ENCODE measurements at places on chromosomes 16 and 17.

- DNase-seq, result no peak
Measured at GRCh38 chr17:32551186-32551955, 64.6 kb downstream of the CDK5R1 start.

DNA sequence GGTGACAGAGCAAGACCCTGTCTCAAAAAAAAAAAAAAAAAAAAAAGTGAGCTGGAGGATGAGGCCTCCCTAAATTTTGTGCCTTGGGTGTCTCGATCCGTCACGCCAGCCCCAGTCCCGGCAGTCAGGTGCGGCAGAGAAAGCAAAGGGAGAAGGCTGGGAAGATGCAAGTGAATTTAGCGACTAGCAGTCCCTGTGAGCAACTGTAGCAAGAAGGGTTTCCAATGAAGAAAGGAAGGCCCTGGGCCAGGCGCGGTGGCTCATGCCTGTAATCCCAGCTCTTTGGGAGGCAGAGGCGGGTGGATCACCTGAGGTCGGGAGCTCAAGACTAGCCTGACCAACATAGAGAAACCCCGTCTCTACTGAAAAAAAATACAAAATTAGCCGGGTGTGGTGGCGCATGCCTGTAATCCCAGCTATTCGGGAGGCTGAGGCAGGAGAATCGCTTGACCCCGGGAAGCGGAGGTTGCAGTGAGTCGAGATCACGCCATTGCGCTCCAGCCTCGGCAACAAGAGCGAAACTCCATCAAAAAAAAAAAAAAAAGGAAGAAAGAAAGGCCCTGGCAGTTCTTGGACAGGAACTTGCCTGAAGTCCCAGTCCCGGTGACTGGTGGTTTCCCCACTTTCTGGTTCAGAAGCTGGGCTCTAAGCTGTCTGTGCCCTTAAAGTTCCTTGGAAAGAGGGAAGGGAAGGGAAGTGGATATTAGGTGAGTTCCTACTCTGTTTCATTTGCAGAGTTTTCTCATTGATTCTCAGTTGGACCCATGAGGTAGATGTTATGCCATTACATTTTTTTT, 1.8 kb upstream of the QPRT start:
- DNase-seq, result no peak

GRCh38 chr17:45311760-45312476, 4.9 kb downstream of the MAP3K14 start:
- DNase-seq, result no peak

GRCh38 chr16:8928467-8928957, 35.2 kb downstream of the USP7 start:
- no peak for DNase-seq

GRCh38 chr17:207775-208174, 26.3 kb upstream of the DOC2B start:
- no peak for DNase-seq

GRCh38 chr16:87542531-87543102, 49.8 kb upstream of the ZCCHC14 start:
- DNase-seq, result no peak

DNA sequence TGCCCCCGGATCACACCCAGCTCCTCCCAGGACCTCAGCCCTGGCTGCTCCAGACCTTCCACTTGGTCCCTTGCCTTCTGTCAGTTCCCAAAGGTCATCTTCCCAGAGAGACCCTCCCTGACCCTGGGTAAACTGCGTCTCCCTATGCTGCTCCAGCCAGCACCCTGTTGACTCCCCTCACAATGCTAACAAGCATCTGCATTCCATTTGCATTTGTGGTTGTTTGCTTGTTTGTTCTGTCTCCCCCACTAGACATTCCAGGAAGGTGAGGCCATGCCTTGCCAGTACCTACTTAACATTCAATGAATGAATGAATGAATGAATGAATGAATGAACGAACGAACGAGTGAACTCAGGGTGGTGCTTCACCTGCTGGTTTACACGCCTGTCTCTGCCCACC, 171.2 kb downstream of the WSCD1 start:
- no peak for DNase-seq

DNA sequence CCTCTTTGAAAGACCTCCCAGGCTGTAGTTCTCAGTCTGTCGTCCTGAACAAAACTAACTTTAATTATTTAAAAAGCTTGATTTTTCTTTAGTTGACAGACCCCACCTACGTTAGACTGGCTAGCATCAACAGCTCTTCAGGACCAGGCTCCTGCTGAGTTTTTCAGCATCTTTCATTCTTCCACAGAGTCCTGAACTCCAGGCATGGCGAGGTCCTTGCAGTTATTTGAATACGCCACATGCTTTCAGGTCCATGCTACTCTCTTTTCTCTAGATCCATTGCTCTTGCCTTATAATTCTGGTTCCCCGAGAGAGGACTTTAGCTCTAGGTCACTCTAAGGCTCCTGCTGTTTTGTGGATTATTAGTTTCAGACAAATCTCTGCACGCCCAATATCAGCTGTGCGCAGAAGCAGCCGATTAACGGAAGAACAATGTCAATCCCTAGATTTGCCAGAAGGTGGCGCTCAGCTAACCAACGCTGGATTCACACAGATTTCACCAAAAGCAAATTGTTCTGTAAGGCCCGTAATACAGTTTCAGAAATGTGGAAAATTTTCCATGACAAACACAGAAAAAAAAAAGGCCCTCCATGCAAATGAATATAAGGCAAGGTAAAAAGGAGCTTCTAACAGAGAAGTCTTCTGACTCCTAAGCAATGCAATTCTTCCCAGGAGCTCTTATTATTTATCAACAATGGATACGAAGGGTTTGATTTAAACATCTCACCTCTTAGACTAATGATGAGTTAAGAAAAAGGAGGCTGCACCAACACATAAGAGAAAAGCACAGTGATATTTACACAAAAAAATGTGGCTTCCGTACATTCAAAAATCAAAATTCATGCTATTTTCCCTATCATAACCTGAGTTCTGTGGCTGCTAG, 33.5 kb upstream of the BCO1 start:
- DNase-seq, result peak; percentile 75

DNA sequence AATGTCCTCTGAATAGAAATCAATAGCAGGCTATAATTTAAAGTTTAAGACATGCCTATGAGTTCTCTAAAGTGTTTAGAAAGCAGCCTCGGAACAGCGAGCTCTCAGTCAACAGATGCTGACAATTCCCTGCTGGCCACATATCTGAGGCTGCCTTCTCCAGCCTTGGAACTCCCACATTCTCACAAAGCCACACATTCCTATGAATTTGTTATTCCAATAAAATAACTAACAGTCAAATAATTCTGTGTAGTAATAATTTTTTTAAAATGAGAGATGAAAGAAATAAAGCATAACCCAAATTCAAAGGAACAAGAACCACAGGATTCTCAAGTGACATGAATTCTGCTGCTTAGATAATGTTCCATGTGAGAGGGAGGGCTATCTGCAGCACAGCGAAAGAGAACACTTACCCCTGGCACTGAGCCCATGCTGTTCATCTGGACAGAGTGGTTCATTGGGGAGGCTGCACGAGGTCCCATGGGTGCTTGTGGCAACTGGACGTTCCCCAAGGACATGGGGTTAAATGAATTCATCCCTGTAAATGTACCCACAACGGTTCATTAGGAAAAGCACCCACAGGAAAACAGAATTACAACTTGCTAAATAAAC, 56.9 kb upstream of the TRAP1 start:
- no peak for DNase-seq

DNA sequence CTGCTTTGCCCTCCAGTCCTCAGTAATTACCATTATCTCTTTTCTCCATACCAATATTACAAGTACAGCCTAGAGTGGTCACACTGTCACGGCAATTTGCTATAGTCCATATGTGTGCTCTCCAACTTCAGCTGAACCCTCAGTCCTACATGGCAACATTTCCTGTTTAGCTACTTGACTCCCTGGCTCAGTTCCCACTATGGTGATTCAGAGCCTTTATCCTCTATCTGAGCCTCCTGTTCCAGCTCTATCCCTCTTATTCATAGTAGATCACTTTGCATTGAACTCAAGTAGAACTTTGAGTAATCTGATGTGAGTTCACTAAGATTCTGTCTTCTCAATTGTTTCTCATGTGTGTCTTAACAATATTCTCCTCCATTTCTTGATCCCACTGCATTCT, 43.7 kb upstream of the GOSR1 start:
- DNase-seq, result peak; percentile 35

GRCh38 chr16:74439685-74440084, 18.4 kb upstream of the CLEC18B start:
- DNase-seq, result no peak

DNA sequence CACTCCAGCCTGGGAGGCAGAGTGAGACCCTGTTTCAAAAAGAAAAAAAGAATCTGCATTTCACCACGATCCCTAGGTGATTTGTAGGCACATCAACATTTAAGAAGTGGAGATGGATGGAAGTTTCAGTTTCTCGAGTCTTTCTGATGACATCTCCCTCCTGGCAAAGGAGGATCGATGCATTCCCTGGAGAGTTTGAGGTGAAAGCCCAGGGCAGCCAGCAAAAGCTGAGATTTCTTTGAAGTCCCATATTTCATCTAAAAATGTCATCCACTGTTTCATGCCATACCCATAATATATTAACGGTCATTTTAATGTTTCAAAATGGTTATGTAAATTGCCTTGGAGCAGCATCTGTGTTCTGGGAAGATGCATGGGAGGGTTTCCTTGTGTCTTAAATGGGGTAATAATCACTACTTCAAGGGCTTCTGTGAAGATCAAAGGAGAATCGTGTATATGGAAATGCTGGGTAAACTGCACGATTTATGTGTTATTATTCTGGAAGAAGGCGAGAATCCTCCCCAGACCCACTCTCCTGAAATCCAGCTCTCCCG, 63.4 kb downstream of the KATNIP start:
- no peak for DNase-seq

- no peak for DNase-seq
Measured at GRCh38 chr16:28473714-28474265, 1.7 kb upstream of the NPIPB7 start.

DNA sequence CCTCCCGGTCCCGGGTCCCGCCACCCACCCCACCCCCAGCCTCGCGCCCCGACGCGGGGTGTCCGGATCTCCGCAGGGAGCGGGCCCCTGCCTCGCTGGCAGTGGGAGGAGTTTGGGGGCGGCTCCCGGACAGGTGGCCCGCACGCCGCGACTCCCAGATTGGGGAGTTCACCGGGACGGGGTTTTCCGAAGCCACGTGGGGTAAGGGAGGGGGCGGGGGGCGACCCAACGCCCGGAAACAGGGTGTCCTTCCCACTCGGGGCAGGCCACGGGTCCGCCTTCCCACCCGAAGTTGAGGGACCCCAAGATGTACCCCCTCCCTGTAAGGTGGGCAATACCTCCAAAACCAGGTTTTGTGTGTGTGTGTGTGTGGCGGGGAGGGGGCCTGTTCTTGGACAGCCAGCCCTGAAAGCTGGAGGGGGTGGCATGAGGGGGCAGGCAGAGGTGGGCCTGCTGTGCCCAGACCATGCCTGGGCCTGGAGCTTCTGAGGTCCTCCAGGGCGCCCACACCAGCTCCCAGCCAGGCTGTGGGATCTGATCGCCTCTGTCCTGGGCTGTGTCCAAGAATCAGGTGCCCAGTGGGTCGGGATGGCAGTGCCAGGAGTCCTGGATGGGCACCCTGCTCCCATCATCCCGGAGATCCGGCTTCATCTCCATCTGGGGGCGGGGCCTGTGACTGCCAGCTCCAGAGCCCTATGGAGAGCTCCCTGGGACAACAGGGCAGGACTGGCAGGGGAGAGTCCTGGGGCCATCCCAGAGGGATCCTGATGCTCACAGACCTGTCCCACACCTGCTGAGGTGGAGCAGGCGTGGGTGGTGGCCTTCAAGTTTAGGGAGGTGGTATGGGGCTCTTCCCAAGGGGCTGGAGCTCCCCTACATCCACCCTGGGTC, 767 bp downstream of the SYNGR2 start:
- DNase-seq, result peak; percentile 91

- no peak for DNase-seq
Measured at GRCh38 chr17:55451203-55451641, 29.6 kb upstream of the MMD start.

DNA sequence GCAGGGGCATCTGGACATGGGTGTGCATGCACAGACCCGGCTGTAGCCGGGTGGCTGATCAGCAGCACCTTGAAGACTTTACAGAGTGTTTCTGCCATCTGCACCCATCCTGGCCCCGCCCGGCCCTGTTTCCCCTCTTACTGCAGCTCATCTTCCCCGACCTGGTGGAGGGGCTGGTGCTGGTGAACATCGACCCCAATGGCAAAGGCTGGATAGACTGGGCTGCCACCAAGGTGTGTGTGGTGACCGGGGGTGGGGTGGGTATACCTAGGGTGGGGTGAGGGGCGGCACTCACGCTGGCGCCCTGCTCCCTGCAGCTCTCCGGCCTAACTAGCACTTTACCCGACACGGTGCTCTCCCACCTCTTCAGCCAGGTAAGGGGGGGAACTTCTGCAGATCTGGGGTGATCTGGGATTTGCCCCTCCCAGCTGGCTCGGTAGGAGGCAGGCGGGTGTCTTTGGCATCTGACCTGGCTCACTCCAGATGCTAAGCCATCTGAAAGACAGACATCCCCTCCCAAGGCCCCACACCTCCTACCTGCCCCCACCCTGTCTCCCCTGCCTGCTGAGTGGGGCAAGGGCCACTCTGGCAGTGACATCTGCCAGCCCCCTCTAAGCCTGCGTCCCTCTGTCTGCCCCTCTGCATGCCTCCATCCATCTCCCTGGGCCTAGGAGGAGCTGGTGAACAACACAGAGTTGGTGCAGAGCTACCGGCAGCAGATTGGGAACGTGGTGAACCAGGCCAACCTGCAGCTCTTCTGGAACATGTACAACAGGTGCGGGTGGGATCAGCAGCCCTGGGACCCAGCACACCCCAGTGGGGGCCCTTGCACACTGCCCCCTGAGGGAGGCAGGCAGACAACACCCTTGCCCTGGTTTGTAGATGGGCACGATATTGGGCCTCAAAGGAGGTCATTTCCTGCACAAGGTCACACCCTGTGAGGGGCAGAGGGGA, 6.6 kb downstream of the NDRG4 start:
- DNase-seq, result no peak

DNA sequence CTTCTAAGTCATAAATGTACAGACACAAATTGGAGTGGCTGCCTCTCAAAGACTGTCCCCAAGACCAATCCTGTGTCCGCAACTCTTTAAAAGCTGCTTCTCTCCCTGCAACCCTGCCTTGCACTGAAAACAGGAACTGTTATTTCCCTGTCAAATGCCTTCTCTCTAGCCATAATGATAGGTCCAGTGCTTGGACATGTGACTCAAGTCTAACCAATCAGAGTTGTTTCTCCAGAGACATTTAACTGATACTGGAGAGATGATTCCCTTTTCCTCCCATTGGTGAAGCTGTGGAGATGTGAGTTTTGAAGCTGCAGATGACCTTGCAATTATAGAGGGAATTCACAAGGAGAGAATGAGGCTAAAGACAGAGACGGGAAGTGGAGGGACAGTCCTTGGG, 253.3 kb upstream of the CDH5 start:
- DNase-seq, result no peak

GRCh38 chr17:79205688-79206205, 131.1 kb downstream of the ENGASE start:
- no peak for DNase-seq

DNA sequence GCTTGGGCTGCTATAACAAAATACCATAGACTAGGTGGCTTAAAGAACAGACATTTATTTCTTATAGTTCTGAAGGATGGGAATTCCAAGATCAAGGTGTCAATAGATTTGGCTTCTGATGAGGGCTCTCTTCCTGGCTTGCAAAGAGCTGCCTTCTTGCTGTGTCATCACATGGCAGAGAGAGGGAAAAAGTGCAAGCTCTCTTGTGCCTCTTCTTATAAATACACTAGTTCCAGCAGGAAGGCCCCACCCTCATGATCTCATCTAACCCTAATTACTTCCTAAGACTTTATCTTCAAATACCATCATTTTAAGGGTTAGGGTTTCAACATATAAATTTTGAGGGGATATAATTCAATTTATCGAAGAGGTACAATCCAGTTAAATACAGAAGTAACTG, 30.6 kb downstream of the ABCA9 start:
- DNase-seq, result no peak
